ENCODE measurements at places on chromosomes 6 and 20.
A peak's percentile ranks its signal among the peaks of the same experiment; 100 is the strongest.

DNA sequence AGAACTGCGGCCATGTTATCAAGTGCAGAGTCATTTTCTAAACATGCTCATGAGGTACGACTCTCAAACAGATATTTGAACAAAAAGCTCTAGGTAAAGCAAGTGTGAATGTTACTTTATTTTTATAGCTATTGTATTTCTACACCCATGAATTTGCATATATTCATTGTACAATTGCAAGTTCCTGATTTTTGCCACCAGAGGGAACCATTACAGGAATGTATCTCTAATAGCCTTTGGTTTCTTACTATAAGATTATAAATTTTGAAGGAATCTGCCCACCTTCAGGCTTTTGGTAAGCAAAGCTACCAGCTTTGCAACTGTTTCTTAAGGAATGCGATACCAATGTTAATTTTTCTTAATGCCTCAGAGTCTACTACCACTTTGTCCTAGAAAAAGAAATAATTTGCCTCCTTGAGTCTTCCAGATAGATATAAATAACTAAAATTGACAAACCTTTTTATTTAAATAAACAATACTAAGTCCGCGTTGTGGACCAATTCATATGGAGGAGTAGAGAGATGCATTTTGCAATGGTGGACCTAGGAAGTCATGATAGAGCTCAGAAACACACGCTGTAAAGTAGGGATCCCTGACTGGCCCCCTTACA, 125.4 kb upstream of the SAMD5 start:
- no peak for DNase-seq

DNA sequence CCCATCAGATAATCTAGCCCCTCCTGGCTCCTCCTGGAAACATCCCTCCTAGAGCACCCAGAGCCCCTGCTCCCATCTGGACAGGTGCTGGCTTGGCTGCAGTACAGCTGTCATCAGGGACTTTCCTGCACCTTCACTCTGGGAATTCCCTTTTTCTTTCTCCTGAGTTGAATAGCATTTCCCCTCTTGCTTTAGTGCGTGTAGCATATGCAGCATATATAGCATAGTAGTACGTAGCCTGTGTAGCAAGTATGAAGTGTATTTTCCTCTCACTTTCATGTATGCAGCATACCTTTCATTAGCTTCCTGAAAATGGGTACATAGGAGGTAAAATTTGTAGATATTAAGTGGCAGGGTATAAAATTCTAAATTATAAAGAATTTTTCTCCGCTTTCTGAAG, 352.9 kb downstream of the ESR1 start:
- DNase-seq, result no peak

DNA sequence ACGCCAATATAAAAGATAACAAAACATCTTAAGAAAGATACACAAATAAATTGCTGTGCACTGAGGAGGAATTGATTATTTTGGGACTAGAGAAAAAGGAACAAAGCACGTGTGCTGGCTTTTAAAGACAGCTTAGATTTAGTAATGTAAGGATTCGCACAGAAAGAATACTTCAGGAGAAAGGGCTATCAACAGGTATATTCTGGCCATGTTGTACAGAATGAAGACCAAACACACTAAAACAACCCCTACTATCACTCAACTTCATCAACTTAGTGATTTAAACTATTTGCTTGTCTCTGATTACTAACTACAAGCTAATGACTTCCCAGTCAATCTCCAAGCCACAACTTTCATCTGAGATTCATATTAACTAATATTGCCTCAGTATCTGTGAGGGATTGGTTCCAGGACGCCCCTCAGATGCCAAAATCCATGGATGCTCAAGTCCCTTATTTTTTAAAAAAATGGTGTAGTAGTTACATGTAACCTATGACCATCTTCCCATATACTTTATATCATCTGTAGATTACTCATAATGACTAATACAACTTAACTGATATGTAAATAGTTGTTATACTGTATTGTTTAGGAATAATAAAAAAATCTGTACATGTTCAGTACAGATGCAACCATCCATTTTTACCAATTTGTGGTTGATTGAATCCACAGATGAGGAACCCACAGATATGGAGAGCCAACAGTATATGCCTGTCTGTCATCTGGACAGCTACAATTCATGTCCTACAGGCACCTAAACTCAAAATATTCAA, 4.5 kb downstream of the DEK start:
- no peak for DNase-seq

DNA sequence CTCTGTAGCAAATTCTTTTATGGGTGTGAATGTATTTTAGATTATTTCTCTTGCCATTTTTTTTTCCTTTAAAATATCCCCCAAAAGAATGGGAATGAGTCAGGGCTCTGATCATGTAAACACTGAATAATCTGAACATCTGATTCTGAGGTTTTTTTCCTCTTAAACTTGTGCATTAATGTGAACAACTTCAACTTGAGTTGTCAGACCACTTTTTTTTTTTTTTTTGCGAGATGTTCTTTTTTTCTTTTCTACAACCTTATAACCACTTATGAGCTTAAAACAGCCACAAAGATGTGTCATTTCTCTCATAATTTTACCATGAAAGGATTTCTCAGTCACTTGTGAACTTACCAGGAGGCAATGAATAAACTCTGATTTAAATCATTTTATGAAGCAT, 85.3 kb downstream of the TBC1D7 start:
- no peak for DNase-seq

DNA sequence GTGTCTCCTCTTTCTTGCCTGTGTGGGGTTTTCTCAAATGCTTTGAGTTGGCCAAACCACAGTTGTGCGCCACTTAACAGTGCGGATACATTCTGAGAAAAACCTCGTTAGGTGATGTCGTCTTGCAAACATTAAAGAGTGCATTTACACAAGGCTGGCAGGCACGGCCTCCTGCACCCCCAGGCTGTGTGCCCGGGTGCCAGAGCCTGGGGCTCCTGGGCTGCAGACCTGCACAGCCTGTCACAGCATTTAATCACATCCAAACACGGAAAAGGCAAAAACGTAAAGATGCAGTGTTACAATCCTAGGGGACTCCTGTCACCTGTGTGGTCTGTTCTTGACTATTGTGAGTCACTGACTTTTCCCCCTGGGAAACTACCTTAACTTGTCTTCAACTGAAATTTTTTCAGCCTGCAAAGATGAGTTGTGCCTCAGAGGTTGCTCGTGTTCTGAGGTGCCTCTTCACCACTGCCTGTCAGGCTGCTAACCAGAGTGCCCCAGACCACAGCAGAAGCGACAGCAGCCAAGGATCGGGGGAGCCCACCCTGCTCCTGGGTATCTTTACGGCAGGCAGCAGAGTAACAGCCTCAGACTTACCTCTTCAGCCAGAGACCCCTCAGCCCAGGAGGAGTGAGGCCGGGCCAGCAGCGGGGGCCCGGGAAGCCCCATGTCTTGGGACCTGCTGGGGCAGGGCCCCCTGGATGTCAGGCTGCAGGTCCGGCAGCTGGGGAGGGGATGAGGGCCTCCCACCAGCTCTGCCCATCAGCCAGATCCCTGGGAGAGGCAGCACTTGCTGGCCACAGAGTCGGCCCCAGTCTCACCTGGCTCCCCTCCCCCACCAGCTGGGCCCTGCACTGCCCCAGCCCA, 683 bp upstream of the C20orf204 start:
- no peak for DNase-seq

DNA sequence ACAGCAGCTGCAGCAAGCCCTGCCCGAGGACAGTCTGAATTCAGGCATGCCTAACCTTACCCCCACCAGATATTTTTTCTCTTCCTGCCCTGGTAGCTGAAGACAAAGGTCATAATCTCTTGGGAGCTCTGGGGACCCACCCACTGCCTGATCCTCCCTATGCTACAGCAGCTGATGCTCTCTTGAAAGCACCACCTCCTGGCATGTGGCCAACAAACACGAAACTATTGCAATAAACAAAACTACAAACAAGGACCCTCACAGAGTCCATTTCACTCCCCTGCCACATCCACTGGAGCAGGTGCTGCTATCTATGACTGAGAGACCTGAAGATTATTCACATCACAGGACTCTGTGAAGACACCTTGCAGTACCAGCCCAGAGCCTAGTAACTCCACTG, 238.5 kb upstream of the HS3ST5 start:
- DNase-seq, result no peak

- DNase-seq, result no peak
These were observed 119.9 kb upstream of the MOCS1 start for GRCh38 chr6:40054186-40054585.

DNA sequence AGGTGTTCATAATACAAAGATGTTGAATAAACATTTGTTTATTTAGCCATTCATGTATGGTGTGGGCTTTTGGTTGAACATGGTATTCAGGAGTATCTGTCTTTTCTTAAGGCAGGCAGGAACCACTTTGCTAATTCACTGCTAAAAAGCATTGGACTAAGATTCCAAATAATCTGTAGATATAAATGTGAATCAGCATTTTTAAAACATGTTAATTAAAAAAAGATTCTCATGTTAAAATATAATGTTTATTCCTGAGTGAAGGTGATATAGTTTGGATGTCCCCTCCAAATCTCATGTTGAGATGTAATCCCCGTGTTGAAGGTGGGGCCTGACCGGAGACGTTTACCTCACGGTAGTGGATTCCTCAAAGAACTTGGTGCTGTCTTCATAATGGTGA, 19.3 kb downstream of the CRISP1 start:
- DNase-seq, result no peak

DNA sequence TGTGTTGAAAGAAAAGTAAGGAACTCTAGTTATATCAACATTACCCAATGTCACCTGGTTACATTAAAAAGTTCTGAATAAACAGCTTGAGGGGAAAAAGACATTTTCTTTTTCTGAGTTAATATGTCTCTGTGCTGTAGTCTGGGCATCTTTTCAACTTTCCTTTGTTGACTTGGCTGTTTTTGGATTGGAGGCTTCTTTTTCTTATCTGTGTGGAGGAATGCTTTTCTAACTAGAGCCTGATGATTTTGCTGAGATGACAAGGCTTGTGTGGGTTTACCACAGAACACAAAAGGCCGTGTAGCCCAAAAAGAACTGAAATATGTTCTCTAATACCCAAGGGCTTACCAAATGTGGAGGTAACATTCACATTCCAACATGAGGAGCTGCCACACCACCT, 161.8 kb downstream of the KCNQ5 start:
- DNase-seq, result no peak

DNA sequence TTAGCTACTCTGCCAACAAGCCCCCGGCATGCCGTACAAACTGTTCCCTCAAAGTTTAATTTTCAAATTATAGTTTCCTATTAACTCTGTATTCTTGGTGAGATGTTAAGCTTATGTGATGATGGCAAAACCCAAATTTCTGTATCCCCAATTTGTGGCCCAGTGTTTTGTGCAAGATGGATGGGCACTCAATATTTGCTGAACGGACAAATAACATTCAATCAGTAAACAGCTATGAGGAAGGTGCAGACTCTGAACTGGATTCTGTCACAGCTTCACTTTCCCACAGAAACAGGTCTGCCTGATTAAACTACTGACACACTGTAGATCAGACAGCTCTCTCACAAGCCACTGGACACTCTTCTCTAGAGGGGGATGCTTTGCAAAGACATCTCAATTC, 54.1 kb downstream of the NUDT3 start:
- DNase-seq, result no peak

DNA sequence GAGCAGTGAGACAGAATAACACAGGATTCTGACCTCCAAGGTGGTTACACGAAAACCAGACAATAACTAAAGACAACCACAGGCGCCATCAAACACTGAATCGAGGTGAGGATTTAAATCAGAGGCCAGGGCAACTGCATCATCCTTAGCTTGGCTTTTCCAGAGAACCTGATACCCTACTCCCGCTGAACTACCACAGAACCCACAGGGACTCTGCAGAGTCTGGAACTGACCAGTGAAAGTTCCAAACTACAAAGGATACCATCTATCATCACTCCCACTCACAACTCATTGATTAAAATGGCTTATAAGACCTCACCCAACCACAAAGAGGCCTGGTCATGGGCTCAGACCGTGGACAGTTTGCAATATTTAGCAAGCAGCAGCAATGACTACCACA, 85.0 kb downstream of the BFSP1 start:
- no peak for DNase-seq

DNA sequence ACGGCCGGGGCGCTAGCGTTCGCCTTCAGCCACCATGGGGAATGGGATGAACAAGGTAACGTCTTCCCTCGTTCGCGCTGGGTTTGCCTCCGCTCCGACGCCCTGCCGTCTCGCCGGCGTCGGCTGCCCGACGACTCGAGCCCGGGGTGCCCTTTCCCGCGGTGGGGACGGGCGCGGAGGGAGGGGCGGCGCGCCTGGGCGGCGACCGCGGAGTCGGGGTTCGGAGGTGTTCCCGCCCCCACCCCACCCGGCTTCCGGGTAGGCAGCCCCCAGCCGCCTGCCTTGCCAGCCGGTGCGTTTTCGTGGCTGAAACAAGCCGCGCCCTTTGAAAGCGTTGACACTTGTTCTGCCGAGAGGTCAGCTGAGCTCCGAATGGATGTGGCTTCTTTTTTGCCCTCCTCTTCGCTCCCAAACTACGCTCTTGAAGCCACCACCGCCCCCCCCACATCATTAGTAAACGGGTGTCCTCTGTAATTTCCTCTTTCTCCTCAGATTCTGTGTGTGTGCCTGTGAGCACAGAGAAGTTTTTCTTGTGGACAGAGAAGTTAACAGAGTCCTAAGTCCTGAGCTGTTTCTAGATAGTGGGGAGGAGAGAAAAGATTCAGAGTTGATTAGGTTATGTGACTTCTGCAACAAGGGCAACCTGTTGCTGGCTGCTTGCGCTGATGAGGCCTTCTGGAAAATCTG, 362 bp downstream of the DUSP22 start:
- DNase-seq, result peak; percentile 94

DNA sequence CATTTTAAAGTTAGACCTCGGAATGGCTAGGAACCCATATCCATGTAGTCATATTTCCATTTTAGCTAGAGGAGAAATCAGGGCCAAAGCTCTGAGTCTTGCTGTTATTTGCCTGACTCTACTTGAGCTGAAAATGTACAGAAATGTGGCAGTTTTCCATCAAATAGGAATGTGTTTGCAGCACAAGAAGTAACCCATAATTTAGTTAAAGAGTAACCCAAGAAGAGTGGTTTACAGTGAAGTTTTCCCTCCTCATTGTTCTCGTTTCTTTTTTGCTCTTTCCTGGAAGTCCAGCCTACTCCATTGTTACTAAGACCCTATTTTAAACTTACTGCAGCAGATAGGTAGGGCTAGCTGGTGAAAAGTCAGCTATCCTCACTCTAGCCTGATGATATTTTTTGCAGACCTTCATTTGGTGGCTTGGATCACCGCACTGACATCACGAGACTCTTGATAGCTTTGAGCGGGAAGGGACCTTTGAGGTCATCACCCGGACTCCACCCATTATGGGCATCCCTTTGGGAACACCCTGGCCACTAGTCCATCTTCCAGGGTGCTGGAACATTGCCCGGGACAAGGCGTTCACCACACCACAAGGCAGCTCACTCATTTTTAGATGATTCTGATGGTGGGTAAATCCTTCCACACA, 28.0 kb upstream of the ADGRF5 start:
- peak; percentile 80 for DNase-seq
